ENCODE measurements at places on chromosomes 2 and 18.
A peak's percentile ranks its signal among the peaks of the same experiment; 100 is the strongest.

- DNase-seq: no peak
Observed at GRCh38 chr2:68880213-68880612, 9.0 kb upstream of the BMP10 start.

GRCh38 chr18:51164761-51165281 lies 32.7 kb downstream of the MEX3C start:
- no peak for DNase-seq

GRCh38 chr2:180334514-180334913 lies 327.4 kb upstream of the CWC22 start:
- no peak for DNase-seq

DNA sequence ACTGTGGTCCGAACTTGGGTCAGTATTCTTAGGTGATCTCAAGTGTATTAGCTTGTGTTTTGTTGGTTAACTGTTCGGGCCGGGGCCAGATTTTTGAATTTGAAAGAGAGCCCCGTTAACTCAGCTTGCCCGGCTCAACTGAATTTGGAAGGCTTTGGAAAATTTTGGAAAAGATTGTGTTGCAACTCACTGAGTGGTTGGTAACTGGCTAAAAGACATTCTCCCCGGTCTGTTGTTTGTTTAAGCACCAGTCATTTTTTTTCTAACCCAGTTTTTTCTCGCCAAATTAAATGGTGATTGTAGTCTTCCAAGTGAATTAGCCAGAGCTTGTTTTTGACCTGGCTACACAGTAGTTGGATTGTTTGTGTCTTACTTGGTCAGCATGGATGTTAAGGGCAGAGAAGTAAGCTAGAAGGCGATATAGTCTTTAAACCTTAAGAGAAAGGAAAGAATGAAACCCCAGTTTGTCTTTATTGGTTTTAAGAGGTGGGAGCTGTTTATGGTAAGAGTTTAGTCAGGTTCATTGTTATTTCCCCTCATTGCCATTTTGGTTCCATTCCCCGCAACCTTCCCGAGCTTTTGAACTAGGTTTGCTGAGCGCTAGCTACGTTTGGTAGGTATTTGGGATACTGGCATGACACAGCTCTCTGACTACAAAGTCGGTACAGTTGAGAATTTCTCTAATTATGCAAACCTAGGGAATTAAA lies 2.4 kb downstream of the MAP4K4 start:
- no peak for DNase-seq

DNA sequence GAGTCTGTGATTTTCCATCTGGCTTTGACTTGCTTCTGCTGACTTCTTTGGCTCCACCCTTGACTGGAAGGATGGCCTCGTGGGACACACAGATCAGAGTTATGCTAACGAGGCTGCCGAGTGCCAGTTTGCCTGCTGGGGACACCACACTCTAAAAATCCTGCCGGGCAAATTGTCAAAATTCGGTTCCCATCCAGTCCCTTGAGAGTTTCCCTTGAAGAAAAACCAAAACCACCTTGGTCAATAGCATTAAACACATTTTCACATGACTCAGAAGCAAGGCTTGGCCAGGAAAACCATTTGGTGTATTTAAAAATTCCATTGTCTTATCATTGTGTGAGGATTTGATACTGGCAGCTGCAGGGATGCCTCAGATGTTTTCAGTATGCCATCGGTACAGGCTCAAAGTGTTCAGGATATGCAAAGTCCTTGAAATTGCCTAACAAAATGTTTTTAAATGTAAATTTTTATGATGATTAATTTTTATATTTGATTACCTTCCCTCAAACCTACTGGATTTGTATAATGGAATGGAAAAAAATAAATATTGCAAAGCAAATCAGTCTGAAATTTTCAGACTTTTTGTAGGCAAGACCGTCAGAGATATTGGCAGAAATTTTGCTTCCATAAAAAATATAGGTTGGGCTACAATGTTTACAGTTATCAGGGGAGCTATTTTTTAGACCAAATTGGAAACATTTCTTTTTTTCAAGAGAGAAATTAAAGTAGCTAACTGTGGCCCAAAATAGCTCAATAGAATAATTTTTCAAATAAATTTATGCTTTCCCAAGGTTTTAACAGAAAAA lies 41.6 kb downstream of the KCNE4 start:
- DNase-seq: peak; percentile 61

- no peak for DNase-seq
Observed at GRCh38 chr2:236934656-236935055, 151.0 kb upstream of the COPS8 start.

- DNase-seq: no peak
Observed at GRCh38 chr2:143928613-143929012, 591.3 kb downstream of the ZEB2 start.

- no peak for DNase-seq
Observed at GRCh38 chr18:43735570-43735969, 458.3 kb upstream of the SYT4 start.

- DNase-seq: no peak
Observed at GRCh38 chr2:186365406-186365805, 120.7 kb upstream of the ZC3H15 start.

DNA sequence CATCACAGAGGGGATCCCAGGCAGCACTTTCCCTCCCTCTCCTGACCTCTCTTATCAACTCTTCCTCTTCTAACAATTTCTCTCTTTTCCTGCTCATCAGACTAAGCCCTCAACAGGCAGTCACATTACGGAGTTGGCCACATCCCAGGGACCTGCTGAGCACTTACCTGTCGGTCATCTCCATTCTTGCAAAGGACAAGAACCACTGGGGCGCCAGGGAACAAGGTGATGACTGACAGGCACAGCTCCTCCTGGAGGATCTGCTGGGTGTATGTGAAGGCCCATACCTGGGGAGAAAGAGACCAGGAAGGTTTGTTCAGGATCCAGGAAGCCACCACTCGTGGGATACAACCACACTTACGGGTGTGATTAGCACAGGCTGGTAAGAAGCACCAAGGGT lies 104.8 kb upstream of the CAPN13 start:
- no peak for DNase-seq

- no peak for DNase-seq
Observed at GRCh38 chr2:160974803-160975202, 185.4 kb upstream of the TANK start.

DNA sequence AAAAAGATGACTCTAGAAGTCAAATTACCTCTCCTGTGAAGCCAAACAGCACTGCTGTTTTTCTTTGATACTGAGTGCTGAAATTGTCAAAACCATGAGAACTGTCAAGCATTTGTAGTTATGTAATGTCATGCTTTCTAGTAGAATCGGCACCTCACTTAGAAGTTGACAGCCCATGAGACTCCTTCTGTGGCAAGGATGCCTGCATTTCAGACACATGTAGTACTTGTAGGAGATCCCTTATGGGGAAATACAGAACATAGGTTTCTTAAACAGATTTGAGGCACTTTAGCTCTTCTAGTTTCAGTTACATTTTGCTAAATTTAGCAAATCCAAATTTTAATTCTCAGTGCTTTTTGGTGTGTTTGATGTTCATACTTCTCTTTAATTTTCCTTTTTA lies 15.7 kb downstream of the ZNF407 start:
- DNase-seq: no peak

DNA sequence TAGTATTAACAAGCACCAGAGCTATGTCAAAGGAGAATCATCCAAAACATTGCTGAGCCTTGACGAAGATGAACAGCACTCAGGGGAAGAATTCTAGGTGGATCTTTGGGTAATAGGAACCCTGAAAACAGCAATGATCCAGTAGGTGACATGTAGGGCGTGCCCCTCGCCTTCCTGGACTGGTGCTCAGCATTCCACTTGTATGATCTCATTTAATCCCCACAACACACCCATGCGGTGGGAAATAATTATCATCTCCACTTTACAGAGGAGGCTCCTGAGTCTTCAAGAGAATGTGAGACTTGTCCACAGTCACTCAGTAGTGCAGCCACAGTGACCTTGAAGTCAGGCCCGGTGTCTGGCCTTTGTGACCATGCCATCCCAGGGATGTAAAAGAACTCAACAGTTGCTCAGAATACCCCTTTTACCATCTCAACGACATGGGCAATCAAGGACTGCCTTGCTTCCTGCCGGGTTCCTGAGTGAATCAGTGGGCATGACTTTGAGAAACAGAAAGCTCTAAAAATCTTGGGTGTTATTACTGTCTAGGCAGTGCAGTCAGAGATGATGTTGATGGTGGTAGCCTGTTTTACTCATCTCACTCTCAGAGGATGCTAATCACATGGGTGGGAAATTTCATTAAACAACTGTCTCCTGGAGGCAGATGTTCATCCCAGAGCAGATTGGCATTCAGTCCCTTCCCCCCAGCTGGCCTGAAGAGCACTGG lies 161.6 kb downstream of the BCL11A start:
- no peak for DNase-seq

DNA sequence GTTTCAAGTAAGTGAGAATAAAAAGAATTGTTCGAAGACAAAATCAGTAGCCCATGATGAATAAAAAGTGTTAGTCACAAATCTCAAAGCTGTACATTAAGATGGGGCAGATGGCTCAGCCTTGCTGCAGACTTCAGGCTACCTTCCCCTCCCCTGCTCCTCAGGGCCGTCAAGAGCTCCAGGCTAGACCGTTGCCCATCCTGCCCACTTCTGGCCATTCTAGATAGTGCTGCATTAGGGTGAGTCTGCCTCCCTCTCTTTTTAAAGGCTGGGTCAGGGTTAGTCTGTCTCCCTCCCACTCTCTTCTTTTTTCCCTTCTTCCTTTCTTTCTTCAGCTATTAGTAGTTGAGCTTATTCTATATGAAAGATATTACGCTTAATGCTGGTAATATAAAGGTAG lies 86.0 kb downstream of the MAPRE2 start:
- no peak for DNase-seq

- DNase-seq: no peak
Observed at GRCh38 chr18:24227977-24228666, 89.3 kb downstream of the CABYR start.

DNA sequence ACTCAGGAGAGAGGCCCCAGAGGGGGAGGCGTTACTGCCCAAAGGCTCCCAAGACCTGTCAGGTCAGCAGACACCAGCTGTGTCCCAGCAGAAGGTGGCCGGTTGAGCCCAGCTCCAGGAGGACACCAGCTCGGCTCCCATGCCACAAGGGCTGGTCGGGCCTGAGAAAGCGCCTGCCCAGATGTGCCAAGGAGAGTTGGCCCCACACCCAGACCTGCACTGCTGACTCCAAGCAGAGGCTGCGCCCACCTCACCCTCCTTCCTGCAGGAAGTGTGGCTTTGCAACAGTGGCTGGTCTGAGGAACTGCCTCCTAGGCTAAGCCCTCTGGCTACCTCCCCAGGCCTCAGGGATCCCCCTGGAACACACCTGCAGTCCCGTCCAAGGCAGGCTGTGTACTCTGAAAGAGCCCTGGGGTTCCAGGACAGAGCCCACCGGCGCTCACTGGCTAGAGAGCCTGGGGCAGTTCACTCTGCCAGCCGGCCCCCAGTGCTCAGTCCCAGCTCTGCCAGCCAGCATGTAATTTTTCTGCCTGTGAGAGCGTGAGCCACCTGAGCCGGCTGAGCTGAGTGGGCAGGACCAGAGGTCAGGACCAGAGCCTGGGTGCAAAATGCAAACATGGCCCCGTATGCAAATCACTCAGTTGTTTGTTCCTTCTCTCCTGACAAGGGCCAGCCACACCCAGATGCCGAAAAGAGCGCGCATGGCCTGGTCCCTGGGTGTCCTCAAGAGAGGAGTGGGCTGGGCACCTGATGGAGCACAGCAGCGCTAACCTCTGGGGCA lies 36.9 kb upstream of the PTMA start:
- DNase-seq: no peak

GRCh38 chr2:215861607-215862350 lies 151.6 kb downstream of the MREG start:
- DNase-seq: no peak

DNA sequence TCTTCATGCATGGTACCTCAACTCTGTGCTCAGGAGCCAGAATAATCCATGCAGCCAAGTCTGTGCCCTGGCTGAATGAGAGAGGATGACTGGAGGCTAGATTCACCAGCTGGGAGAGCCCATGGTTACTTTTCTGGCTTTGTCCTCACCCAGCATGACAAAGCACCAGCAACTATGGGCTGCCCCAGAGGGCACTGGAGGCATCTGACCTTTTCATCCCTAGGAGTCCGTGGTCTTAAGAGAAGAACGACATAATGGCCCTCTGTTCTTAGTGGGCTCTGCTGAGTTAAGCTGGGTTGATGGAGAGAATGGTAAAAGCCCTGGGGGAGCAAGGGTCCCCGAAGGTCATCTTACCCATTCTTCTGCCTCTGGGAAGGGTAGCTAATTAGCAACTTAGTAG lies 54.6 kb upstream of the TNP1 start:
- no peak for DNase-seq

- DNase-seq: no peak
Observed at GRCh38 chr2:198478361-198478760, 674.0 kb downstream of the PLCL1 start.

DNA sequence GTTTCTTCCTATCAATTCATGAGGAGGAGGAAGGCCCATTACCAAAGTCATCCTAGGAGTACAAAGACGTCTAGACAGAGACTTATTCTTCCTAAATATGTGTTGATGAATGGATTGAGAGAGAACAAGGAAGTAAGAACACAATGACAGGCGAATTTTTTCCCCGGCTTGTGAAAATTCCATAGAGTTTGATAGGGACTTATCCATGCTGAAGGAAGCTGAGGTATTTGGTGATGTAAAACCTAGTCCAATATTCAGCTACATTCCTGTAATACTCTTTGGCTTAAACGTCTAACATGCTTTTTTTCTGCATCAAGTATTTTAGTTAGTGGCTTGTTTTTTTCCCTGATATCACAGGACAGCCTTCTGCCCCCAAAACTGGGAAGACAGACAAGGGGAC lies 121.9 kb upstream of the MYT1L start:
- no peak for DNase-seq

DNA sequence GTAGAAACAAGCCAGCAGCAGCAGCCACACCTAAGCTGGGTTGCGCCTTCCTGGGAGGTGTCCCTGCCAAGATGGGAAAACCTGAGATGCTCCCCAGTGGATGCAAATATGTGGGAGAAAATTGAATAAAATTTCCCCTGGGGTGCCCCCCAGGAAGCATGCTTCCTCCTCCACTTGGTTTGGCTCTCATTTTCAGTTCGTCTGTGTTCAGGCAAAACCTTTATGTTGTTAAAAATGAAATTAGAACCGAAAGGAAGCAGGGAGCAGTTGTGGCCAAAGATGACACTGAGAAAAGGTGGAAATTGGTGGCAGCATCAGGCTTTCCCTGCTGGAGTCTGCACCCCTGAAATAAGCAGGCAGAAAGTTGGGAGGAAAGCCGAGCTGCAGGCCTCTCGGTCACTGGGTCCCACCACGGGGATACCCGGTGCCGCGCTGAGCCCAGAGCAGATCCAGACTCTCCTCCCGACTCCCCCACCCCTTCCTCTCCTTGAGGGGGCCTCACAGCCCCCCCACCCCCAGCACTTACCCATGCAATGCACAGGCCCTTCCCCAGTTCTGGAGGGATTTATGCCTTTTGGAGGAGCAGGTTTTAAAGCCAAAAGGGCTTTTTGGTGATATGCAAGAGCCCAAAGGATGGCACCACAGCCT lies 267.7 kb upstream of the SPRED2 start:
- DNase-seq: no peak
